ENCODE measurements at places on chromosomes 3 and 15.

DNA sequence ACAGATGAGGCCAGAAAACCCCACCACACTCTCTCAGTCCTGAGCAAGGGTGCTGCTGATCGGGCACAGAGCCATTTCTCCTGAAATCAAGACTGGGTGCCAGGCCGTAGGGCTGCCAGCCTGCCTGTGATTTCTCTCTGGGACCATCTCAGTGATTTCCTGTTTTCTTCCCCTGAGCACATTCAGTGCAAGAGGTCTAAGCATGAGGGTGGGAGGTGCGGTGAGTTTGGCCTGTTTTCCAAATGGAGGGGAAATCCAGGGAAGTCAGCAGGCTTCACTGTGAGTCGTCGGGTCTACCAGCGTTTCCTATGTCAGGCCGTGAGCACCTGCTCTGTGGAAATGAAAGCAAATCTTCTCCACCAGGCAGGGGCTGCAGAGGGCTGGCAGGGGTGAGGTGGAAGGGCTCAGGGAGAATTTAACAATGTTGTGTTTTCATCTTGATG, 82.3 kb downstream of the ST6GAL1 start:
- DNase-seq = no peak

DNA sequence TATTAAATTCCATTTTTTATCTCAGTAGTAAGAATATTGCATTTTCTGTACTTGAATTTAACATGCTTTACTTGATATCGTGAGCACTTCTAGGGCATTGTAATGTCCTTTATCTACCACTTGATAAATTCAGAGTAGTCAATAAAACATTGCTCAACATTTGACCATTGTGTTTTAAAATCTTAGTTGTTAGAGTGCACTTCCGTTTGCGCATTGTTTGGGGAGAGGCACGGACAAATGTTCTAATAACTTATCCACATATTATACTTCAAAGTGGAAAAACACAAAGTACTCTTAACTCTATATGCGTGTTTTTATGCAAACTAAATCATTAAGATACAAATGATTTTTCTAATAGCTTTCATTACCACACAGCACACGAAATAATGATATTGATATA, 419 bp downstream of the FAM227B start:
- DNase-seq = no peak

- DNase-seq = peak; percentile 13
These were observed 13.1 kb downstream of the GABRR3 start for GRCh38 chr3:98021830-98022560.

GRCh38 chr3:195895078-195895860, 13.1 kb downstream of the TNK2 start:
- DNase-seq = no peak

DNA sequence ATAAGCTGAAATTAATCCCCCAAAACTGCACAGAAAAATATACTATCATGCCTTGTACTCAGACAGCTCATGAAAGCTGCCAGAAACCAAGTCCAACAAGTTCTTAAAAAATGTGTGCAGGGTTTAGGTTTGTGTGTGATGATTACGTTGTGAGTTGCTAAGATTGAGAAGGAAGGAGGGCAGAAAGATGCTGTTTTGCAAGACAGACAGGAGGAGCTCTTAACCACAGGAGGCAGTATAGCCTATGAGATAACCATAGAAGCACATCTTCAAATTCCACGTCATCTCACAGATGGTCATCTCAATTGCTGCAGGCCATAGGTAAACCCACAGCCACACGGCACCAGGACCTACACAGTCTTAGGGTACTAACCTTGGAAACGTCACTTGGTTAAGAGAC, 191.9 kb downstream of the STT3B start:
- DNase-seq = no peak

DNA sequence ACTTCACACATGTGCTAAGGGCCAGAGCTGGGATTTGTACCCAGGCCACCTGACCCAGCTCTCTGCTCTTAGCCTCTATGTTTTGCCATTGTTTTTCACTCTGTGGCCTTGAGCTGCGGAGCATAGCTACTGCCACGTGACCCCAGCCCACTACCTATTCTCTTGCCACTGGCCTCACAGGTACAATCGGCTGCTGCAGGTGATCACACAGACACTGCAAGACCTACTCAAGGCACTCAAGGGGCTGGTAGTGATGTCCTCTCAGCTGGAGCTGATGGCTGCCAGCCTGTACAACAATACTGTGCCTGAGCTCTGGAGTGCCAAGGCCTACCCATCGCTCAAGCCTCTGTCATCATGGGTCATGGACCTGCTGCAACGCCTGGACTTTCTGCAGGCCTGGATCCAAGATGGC, 46.2 kb downstream of the SEMA3G start:
- no peak for DNase-seq

DNA sequence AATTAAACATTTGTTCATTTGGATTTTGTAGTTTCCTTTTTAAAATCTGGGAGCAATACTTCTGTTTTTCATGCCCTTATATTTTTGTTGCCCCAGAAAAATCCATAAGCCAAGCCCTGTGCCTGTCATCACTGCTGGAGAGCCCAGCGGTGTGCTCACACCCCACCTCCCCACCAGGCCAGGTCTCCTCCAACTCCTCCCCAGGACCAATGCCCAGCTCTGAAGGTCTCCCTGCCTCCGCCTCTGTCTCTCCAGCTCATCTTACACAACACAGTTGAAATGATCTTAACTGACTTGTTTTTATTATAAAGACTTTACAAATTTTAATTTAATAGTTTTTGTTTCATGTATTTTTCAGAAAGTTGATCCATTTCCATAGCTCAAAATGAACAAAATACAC, 66.4 kb downstream of the RHCG start:
- DNase-seq = no peak

DNA sequence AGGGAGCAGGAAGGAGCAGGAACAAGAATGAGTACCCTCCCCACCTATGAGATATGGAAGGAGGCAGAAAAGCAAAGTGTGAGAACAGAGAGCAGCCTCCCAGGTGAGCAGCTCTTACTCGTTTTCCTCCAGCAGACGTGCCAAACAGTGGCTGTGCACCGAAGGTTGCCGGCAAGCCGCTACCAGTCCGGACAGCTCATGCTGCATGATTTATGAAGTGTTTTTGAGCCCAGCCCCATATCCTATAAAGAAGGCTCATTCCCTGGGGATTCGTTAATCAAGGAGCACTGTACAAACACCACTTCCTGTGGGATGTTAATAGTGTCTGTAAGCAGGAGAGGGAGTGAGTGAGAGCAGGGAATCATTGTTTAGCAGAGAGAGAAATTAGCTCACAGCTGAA, 118.3 kb upstream of the FOXB1 start:
- DNase-seq = peak; percentile 18

DNA sequence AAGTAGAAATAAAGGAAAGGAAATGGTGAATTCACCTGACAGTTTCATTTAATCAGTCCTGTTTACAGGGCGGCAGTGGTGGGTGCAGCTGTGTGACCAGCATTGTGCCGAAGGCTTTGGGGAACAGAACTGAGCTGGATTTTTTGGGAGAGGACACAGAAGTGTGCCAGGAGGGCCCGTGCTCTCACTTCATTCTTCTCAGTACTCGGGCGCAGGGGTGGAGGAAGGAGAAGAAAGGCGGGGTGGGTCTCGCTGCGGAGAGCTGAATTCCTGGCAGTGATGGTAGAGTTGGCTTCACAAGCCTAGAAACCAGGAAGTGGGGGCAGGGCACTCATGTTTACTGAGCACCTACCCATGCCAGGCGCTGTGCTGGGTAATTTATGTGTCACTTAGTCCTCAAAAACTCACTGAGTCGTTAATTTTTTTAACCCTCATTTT, 64.6 kb downstream of the CRTC3 start:
- no peak for DNase-seq

DNA sequence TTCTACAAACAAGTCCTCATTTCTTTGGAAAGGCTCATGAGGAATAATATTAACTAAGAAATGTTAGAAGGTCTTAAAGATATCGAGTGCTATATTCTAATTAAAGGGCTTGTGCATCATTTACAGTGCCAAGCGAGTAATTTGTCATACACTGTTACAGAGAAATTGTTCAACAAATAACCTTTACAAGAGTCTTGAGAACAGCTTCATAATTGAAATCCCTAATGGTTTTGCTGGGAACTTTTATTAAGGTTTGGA, 209.5 kb downstream of the MECOM start:
- no peak for DNase-seq

DNA sequence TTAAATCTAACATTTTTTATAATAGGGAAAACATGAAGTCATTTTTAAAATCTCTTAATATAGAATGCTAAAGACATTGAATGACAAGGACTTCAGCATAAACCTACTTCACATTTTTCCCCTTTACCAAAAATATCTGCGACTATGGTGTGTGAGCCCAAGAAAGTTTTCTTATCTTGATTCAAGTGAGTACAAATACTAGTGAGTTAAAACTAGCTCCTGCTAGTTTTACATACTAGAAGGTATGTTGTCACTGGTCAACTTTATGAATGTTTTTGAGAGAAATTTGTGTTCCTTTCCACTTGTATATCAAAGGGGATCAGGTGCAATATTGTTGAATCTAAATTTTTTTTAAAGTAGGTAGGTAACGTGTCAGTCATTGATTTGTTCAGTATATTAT, 152.4 kb upstream of the CGNL1 start:
- no peak for DNase-seq

DNA sequence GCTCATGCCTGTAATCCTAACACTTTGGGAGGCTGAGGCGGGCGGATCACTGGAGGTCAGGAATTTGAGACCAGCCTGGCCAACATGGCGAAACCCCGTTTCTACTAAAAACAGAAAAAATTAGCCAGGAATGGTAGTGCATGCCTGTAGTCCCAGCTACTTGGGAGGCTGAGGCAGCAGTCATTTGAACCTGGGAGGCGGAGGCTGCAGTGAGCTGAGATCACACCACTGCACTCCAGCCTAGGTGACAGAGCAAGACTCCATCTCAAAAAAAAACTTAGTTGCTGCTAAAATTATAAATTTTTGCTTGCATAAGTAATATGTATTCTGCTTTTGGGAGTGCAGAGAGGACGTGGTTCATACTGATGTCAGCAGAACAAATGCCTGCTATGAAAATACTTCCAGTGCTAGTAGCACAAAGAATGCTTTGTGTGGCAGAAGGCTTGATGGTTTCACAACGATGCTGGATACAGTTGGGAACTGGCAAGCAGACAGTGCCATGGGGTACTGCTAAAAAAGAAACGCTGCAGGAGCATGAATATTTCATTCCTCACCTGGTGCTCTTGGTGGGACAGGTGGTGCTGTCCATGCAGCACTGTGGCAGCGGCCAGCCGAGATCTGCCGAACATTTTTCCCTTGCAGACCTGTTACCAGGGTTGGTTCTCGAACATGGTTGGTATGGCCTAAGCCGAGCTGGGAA, 31.1 kb downstream of the FBXL22 start:
- no peak for DNase-seq

GRCh38 chr3:13655061-13655913, 106.4 kb downstream of the FBLN2 start:
- no peak for DNase-seq

GRCh38 chr3:137105277-137105977, 147.6 kb downstream of the IL20RB start:
- peak; percentile 32 for DNase-seq

GRCh38 chr15:37034392-37034791, 66.0 kb downstream of the MEIS2 start:
- DNase-seq = no peak

GRCh38 chr3:24829629-24830229, 335.1 kb upstream of the THRB start:
- no peak for DNase-seq

DNA sequence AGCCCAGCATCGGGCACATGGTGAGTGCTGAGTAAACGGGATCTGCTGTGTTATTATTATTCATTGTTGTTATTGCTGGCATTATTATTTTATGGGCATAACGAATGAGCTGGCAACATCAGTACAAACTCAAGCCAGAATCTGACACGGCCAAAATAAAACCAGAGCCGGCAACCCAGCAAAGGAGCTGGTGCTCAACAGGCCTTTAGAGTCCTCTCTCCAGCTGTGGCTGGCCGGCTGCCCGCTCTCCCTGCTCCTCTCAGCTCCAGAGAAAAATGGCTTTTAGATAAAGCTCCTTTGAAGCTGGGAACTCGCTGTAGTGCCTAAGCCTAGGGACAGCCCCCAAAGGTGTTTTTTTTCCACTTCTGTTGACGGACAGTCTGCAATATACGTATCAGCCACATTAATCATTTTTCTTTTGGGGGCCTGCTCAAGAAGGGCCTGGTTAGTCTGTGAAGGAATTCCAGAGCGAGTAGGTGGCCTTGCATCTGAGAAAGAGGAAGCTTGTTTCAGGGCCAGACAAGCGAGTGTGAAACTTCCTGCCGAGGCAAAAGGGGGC, 193.9 kb upstream of the UBE2E1 start:
- DNase-seq = peak; percentile 32

- peak; percentile 28 for DNase-seq
These were observed 58.0 kb downstream of the CMTM8 start for GRCh38 chr3:32296251-32297204.

GRCh38 chr15:41511331-41511898, 2.2 kb downstream of the LTK start:
- no peak for DNase-seq

- DNase-seq = peak; percentile 35
These were observed 4.6 kb downstream of the TSC22D2 start for GRCh38 chr3:150412561-150413231.

- no peak for DNase-seq
These were observed 7.3 kb downstream of the ZNF106 start for GRCh38 chr15:42483677-42484076.

GRCh38 chr3:79766496-79767193, 1.2 kb downstream of the ROBO1 start:
- DNase-seq = no peak
